RPMI7951 (cell line): ENCODE measurements at places on chromosomes 5 and 9. TPM values are rescaled to one million over a fixed set of nuclear protein-coding genes. Genes with fewer than 3 reads are reported as not detected.
A peak's percentile ranks its signal among the peaks of the same experiment; 100 is the strongest.

GRCh38 chr5:65482736-65483545, 1.2 kb upstream of the ADAMTS6 start:
- peak; percentile 68 for DNase-seq

GRCh38 chr5:121350181-121350930, 501.3 kb upstream of the FTMT start:
- no peak for DNase-seq

DNA sequence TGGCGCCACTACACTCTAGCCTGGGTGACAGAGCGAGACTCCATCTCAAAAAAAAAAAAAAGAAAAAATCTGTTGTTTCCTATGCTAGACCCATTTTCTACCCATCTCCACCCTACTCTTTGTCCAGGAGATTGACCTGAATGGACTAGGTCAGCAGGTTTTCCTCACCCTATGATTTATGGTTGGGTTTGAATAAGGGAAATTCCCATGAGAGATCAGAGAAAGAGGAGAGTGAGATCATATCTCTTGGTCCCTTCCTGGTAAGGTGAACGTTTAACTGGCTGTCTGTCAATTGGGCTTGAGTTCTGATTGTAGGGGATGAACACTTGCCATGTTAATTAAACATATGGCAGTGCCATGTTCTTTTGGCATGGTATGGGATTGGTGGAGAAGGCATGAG, 387.4 kb downstream of the MAN2A1 start:
- no peak for DNase-seq

DNA sequence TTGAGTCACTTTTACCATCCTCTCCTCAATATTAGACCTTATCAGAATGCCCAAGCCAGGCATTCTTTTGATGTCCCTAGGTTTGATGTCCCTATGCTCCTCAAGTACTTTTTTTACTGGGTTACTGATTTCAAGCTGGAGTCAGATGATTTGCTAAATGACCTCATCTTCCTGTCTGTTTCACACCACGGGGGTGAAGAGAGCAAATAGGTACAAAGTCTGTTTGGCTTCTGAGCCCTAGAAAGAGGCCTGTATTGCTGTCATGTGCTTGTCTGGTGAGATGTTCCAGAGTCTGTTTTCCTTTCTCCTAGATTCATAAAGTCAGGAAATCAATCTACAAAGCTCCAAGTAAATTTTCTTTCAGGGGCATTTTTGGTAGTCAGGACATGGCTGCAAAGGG, 12.7 kb upstream of the DAB2 start:
- no peak for DNase-seq

DNA sequence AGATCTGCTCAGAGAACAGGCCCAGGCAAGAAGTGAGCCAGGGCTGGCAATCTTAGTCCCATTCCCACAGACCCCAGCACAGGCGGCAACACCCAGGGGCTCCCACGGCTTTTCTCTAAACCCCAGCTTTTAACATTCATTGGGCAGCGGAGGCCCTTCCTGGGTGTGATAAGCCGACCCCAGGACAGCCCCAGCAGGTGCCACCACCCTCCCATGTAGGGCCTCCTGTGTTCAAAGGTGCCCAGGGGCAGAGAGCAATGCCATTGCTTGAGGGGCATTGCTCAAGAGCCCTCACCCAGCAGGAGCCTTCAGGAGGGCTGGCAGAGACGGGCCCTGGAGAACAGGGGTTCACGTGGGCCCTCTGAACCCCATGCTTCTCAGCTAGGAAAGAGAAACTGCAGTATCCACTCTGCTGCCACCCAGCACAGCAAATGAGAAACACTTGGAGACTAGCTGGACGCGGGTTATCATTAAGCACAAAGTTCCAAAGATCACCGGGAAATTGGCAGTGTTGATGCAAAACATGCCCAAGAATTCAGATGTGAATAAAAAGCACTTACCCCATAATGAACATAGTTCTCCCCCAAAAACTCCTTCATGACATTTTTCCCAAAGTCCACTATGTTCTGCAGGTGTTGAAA, 13.9 kb downstream of the IPPK start:
- no peak for DNase-seq

DNA sequence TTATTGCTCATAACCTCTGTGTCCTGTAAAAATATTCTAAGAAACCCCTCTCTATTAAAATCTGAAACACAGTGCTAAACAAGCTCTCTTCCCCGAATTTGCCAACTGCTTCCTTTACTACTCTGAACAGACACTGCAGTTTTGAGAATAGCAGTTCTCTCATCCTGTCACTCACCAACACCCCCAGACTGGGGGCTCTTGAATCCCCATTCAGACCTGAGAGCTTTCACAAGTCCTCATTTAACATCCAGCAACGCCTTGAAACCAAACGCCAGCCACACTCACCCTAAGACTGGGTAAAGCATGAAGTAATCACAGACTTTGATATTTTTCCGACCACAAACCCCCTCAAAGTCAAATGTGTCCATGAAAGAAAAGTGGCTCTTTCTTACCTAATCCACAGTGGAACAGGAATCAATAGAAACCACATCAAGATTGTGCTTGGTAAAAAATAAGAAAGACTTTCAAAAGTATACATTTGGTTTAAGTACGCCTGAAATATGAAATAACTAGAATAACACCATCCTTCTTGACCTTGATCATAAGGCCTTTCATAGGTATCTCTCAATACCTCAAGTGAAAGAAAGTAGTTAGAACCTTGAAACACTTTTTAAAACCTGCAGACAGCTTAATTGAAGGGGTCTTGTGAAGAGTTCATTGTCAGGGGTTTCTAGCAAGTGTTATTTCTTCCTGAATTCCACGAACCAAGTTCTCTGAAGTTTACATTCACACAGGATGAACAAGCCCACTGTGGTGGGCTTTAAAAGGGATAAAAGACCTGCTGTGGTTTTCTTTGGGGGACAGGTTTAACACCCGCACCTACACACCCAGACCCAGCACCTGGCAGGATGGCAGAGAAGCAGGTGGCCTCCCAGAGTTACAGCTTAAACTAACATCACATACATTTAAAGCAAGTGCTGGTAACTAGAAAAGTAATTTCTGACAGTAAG, 412.6 kb downstream of the MLLT3 start:
- DNase-seq, result no peak

DNA sequence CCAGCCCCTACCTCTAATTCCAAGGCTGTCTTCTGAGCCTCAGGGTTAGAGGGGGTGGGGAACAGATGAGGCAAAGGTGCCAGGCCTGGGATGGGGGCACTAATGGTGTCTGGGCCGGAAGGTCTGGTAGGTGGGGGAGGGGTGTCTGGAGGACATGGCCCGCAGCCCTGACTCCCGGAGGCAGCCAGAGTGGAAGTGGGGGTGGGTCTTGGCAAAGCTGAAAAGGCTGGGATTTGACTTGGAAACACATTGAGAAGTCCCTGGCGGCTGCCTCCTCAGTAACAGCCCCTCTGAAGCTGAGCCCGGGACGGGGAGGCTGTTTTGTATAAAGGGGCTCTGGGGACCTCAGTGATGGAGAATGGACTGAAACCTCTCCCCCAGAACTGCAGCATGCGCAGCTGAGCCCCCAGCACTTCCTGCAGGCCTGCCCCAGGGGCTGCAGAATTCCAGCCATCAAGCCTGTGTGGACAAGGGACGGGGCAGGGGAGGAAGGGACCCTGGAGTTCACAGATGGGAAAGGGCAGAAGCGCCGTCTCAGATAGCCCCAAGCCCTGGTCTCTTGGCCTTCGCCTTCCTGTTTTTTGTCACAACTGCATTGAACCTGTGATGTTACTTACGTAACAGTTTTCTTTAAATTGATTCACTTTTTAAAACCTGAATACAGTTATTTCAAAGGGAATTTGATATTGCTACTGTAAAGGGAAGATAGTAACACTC, 49.3 kb upstream of the SYNPO start:
- DNase-seq, result no peak

Gene ZNF658
- 2.1 and 2.4 TPM in 2 replicates for total RNA-seq

Gene MRPS2
- 18.1 and 25.2 TPM in 2 replicates for total RNA-seq

Gene LCN9
- not detected in 2 replicates for total RNA-seq
